Stimulated activated CD8-positive, alpha-beta memory T cell treated with anti-CD3 and anti-CD28 coated beads, Interleukin-7, amount 100 ng/mL, for 1 hour (primary cell): ENCODE measurements at places on chromosomes 4 and X.

- DNase-seq = no peak
Observed at GRCh38 chr4:130266814-130267213, 1170.9 kb downstream of the C4orf33 start.

GRCh38 chr4:123832173-123833026, 435.8 kb downstream of the SPRY1 start:
- no peak for DNase-seq

- no peak for DNase-seq
Observed at GRCh38 chr4:13285336-13285735, 198.8 kb downstream of the RAB28 start.

DNA sequence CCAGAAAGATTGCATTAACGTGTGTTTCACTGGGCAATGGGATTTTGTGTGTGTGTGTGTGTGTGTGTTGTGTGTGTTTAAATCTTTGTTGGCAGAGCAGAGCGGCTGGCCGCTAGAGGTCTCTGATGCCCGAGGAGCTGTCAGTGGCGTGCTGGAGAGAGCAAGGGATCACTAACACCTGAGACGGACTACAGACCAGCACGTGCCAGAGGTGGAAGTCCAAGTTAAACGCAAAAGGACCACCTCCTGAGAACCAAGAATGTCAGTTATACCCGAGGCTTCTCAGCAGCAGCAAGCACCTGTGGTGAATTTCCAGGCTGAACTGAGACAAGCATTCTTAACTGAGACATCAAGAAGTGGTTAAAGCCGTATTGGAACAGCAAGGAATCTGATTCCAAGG, 9.0 kb upstream of the SLC25A14 start:
- DNase-seq = peak; percentile 6

DNA sequence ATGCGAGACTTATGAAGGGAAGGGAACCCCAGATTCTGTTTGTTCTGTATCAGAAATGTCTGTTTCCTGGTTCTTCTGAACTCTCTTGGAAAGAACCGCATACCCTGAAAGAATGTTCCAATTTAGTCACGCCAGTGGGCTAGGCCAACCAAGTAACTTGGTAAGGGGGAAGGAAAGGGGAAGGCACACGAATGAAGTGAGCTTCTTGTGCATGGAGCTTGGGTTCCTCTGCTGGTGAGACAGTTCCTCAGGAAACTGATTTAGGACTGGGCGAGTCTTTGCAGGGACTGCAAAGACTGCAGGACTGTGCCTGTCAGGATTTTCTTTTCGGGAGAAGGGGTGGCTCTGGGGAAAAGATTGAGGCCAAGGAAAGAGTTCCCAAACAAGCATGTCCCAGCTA, 35.6 kb downstream of the FRMPD3 start:
- no peak for DNase-seq

DNA sequence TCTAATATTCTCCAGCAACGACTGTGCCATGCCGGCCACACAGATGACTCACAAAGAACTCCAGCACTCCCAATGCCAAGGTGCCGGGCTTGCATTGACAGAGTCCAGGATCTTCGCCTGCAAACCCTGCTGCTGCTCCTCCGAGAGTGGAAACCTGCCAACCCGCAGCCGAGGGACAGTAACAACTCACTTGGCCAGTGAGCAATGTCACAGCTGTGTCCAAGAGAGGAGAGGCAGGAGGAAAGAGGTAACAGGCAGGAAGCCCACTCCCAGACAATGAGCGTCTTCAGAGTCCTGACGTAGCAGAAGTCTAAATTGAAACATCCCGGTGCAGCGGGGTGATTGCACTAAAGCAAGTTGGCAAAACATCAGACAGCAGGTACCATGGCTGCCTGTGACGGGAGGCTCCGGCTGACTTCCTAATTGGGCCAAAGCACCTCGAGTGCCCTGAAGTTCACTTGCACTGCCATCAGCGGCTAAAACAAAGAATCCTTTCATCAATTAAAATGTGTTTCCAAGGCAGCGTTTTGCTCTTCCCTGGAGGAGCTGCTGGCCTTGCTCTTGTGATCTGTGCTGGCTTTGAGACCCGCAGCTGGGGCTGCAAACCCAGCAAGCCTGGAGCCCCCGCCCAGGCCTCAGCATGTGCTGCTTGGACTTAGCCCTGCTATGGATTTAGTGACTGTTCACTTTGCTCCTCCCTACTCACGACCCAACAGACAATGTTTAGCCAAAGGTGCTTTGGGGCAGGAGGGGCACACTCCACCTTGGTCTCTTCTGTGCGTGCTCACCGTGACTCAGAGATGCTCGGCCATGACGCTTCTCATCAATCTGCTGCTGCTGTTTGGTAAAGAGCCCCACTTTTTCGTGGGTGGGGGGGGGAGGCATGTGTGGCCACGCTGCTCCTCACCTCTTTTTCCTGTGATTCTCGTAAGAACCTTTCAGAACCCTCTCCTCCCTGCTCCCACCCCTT, 36.5 kb downstream of the DCTD start:
- DNase-seq = no peak

GRCh38 chr4:140757232-140757630, 1.0 kb upstream of the TBC1D9 start:
- no peak for DNase-seq

GRCh38 chrX:150870487-150871340, 27.8 kb downstream of the CD99L2 start:
- no peak for DNase-seq

DNA sequence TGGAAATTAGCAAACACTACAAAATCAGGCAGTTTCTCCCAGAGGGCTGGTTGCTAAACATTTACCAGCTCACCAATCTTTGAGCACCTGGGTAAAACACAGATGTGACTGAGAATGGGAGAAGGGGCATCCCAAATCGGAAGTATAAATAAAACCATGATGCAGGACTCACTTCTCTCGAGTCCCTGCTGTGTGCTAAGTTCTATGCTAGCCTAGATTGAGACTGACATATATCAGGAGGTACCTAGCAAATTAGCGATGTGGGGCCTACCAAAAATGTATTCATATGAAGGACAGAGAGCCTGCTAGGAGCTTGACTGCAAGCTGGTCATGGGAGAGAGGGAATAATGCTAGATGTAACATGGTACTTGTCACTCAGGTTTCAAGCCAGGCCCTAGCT, 171.9 kb upstream of the PGRMC2 start:
- no peak for DNase-seq
